ENCODE measurements at places on chromosomes 13 and 19.

GRCh38 chr13:45519493-45519892 is 54.8 kb downstream of the COG3 start:
- no peak for DNase-seq

- DNase-seq: no peak
Measured at GRCh38 chr19:44759083-44759804, 10.7 kb downstream of the BCL3 start.

DNA sequence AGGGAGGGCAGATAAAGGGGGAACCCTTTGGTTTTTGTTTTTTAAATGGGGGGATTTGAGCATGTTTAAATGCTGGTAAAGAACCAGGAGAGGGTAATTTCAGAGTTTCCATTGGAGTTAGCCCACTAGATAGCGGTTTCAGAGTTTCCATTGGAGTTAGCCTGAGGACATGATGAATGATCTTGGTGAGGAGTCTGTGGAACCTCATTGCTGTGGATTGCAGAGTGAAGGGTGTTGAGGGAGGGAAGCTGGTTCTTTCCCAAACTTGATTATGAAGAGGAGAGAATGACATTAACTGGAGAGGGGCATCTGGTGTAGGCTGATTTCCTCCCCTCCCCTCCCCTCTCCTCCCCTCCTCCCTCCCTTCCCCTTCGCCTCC is 5.0 kb downstream of the WASF3 start:
- DNase-seq: no peak

DNA sequence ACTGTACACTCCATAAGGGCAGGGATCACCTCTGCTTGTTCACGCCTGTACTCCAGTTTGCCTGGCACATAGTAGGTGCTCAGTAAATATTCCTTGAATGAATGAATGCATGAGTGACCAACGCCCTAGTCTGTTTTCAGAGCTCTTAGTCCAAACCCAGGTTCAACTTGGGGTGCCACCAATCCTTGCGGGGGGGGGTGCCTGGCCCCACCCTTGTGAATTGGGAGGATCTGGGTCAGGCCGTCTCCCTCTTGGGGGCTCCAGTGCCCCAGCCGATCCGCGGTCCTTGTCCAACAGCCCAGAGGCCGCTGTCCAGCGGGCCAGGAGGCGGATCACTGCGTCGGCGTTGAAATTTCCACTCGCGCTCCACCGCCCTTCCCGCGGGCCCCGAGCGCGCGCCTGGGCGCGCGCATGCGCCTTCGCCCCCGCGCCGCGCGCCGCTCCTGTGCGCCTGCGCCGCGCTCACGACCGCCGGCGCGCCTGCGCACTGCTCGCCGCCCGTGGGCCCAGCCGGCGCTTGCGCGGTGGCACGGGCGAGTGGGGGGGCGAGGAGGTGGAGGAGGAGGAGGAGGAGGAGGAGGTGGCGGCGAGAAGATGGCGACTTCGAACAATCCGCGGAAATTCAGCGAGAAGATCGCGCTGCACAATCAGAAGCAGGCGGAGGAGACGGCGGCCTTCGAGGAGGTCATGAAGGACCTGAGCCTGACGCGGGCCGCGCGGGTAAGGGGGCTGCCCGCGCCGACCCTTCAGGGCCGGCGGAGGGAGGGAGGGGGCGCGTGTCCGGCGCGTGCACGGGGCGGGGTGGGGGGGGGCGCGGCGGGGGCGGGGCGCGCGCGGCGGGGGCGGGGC is at the start of gene CRTC1:
Gene CRTC1 (plus strand): TSS at position 572 of the 849 bp plus-strand sequence. CDS start 23 bp downstream, at position 595.
- peak; percentile 78 for DNase-seq

DNA sequence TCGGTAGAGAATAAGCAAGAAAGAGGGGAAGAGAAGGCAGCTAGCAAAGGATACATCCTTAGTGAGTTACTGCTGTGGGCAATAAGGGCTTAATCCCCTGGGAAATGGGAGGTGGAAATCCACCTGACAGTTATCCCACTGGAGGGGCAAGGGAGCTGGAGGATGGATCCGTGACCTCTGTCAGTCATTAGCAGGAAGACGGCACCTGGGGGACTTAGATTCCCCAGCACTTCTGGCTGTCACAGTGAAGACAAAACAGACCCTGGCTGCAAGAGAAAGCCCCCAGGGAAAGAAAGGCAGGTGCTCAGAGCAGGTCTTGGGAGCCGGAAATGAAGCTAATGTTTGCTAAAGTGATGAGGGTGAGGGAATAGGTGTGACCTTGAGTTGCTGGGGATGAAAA is 70.4 kb upstream of the MRI1 start:
- DNase-seq: no peak

DNA sequence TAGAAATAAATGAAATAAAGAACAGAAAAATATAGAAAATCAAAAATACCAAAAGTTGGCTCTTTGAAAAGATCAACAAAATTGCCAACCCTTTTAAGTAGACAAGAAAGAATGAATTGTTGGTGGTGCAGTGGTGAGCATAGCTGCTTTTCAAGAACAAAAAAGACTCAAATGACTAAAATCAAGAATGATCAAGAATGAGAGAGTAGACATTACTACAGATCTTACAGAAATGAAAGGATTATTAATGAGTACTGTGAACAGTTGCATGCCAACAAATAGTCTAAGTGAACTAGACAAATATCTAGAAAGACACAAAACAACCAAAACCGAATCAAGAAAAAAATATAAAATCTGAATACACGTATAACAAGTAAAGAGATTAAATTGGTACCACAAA is 53.9 kb downstream of the FNDC3A start:
- no peak for DNase-seq

DNA sequence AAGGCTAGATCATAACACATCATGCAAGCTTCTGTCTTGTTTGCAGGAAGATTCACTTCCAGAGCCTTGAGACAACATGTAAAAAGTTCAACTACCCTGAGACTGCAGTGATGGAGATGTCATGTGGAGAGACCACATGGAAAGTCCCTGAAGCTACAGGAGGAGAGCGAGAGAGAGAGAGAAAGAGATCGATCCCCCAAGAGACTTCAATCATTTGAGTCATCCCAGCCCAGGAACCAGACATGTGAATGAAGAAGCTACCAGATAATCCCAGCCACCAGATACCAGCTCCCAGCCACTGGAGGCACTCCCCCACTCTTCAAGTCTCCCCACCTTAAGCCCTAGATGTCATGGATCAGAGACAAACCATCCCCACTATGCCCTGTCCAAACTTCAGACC is 10.7 kb upstream of the EVI5L start:
- no peak for DNase-seq

DNA sequence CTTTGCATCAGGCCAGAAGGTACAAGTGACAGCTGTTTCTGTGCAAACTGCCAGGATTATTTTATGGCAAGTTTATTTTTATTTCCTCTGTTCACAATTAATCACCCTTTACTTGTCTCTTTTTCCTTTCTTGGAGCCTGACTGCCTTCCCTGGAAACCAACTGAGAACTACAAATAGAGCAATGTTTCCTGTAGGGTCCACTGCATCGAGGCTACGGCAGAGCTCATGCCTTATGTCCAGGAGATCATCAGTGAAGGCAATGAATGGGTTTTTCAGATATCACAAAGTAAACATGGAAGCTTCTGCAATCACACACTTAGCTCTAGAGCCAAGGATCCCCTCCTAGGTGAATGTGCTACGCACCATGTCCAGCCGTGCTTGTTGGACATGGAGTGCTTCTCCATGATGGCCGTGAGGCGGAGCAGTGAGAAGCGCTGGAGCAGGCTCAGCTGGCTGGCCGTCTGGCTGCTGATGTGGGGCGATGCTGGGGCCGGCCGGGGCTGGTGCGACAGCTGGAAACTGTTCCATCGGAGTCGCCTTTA is 110.9 kb downstream of the KL start:
- peak; percentile 13 for DNase-seq

- no peak for DNase-seq
Measured at GRCh38 chr19:47324502-47324901, 7.5 kb upstream of the C5AR2 start.

GRCh38 chr13:113934576-113934975 is 39.3 kb downstream of the C13orf46 start:
- DNase-seq: no peak

- DNase-seq: no peak
Measured at GRCh38 chr13:98781905-98782304, 29.4 kb upstream of the SLC15A1 start.

GRCh38 chr13:19332378-19332777 is 150.8 kb upstream of the TUBA3C start:
- no peak for DNase-seq

GRCh38 chr19:42816894-42817293 is 51.4 kb upstream of the PSG8 start:
- DNase-seq: no peak

- DNase-seq: peak; percentile 5
Measured at GRCh38 chr13:98839856-98840769, 87.6 kb upstream of the SLC15A1 start.

GRCh38 chr13:113742445-113743120 is 16.4 kb upstream of the TMEM255B start:
- DNase-seq: no peak

DNA sequence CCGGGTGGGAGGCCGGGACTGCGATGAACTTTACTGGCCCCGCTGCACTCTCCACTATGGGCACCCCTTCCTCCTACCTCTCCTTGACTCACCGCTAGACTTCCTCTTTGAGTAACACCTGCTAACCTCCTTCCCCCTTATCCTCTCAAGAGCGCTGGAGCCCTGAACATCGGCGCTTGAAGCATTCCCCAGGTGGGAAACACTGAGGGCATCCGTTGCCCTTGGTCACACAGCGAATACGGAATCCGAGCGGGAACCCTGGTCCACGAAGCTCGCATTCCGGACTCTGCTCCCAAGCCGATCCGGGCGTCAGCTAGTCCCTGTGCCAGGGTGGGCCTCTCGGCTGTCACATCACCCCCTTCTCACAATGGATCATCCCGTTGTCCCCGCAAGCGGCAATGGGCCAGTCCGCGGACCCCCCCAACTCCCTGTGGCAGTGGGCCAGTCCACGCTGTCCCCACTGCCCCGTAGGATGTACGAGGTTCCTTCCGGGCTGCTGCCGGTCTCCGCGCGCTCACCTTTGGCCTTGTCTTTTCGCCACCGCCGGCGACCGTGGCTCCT is 4.2 kb downstream of the LIPE start:
- DNase-seq: no peak

DNA sequence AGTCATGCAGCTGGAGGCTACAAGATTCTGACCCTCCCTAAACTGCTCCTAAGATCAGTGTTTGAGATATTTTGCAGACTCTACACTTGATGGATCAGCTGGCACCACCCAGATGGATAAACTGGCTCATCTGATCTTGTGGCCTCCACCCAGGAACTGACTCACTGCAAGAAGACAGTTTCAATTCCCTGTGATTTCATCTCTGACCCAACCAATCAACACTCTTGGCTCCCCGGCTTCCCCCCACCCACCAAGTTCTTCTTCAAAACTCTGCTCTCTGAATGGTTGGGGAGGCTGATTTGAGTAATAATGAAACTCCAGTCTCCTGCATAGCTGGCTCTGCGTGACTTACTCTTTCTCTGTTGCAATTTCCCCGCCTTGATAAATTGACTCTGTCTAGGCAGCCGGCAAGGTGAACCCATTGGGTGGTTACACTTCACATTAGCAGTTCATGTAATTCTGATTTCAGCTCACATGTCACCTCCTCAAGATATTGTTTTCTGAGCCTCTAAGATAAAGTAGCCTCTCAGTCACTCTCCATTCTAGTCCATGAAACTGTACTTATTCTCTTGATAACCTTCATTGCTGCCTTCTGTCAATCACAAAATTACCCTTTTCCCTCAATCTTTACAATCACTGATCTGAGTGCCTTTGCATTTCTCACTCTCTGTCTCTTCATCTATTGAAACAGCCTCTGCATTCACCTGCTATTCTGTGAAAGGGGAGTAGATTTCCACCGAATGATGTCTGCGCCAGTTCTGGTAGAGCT is 9.9 kb upstream of the FPR3 start:
- no peak for DNase-seq

DNA sequence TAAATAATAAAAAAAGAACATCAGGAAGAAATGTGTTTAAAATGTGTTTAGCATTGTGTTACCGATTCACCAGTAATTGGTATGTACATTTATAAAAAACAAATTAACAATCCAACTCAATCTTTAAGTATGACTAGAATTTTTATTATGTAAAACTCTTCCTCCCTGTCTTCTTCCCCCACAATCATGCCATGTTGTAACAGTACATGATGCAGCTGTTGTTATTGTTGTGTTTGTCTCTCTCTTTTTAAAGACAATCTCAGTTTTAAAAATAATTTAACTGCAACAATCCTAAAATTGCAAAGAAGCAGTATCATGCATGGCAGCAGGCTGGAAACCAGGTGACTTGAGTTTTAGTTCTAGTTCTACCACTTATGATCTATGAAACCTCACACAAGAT is 180.2 kb downstream of the RGCC start:
- DNase-seq: no peak

GRCh38 chr19:53088091-53088490 is 15.1 kb downstream of the ZNF160 start:
- DNase-seq: no peak

DNA sequence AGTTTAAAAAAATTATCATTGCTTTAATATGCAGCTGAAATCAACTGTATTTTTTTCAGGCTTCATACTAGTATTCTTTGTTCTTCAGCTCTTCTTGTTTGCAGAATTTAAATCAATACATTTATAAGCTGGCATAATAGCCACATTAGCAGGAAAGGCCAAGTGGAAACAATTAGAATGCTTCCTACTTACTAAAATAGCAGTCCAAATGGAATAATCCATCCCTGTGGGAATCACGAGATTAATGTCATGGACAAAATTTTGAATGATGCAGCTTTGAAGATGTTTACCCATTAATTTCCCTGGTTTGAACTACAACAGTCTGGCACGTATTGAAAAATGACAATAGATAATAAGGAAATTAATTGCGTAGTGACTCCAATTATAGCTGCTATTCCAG is 2650.8 kb downstream of the PCDH9 start:
- no peak for DNase-seq

DNA sequence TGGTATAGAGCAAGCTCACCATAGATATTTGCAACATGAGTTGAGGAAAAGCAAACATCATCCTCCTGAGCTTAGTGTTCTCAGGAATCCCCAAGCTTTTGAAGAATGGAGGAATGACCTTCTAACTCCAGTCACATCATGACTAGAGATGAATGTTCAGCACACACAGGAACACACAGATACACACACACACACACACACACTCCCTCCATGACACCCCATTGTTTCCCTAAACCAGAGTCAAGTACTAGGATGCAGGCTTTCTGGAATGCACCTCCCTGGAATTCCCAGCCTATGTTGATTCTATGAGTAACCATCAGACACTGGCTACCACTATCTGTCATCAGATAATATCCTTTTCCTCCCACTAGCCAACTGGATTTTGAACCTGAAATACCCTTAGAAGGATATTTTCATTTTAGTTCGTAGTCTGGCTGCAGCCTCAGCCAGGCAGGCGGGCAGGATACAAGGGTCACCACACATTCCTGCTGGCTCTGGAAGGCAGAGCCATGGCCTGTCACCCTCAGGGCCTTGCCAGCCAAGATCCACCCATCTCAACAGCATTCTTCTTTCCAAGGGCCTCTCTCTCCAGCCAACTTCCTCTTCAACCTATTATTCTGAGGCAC is 162.4 kb downstream of the FOXO1 start:
- DNase-seq: no peak

GRCh38 chr13:35694549-35695447 is 218.3 kb upstream of the MAB21L1 start:
- DNase-seq: no peak

DNA sequence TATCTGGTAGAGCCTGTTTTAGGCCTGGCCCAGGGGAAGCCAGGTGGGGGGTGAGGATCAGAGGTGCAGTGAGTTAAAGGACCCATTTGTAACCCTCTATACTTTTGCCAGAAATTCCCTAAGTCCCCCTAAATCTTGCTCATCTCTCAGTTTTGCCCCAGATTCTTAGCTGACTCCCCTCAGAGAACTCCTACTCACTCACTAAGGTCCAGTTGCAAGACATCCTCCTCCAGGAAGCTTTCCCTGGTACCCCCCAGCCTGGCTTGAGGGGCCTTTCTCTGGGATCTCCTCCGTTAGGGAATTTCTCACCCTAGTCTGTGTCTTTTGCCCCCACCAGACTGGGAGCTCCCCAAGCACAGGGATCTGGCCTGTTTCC is 1.9 kb downstream of the TSKS start:
- no peak for DNase-seq

Data from NCI-H510A (cell line).